ENCODE measurements at places on chromosomes 5 and 9.

DNA sequence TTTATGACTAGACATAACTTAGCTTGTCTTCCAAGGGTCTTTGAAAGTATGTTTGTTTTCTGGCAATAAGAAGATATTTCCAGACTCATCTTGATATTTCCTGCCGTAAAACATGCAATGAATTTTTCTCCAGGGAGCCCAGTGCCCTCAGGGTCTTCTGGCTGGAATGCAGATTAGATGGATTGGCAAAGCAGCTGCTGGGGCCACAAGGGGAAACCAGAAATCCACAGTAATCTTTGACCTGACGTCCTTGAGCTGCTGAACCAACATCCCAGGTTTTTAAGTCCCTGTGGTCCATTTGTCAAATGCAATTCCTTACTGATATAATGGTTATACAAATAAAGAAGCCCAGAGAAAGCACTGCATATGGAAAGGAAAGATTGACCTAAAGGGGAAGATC lies 93.0 kb downstream of the THBS4 start:
- no peak for DNase-seq

DNA sequence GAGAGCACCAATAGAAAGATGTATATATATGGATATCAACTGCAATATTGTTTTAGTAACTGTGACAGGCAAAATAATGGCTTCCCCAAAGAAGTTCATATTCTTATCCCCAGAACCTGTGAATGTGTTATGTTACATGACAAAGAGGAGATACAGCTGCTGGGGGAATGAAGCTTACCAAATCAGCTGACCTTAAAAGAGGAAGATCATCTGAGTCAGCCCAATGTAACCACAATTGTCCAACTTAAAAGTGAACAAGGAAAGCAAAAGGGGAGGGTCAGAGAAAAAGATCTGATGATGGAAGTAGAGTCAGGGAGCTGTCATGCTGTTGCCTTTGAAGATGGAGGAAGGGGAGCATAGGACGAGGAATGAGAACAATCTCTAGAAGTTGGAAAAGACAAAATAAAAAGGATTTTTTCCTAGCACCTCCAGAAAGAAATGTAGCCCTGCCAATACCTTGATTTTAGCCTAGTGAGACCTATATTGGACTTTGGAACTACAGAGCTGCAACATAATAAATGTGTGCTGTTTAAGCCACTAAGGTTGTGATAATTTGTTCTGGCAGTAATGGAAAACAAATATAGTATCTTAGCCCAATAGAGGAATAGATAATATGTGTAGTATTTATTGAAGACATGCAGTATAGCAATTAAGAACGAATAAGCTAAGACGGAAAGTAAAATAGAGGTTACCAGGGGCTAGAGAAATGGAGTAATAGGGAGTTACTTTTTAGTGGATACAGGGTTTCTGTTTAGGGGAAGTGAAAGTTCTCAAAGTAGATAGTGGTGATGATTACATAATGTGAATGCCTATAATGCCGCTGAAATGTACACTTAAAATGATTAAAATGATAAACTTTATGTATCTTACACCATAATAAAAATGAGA lies 115.9 kb downstream of the PIK3R1 start:
- DNase-seq: no peak

DNA sequence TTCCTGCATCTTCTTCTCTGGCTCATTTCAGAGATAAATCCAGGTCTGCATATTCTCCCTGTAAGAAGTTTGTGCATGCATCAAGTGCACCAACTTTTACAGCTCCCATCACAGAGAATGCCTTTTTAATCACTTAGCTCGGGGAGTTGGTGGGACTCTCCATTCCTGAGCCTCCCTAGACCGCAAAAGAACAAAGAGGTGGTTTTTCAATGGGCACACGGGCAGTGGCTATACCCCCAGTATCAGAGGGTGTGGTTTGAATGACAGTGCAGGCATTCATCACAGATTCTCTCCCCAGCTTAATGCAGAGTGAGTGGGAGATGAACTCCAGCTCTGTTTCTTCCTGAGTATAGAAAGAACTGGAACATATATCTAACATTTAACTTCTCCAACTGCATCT lies 264.7 kb upstream of the NR4A3 start:
- DNase-seq: no peak

DNA sequence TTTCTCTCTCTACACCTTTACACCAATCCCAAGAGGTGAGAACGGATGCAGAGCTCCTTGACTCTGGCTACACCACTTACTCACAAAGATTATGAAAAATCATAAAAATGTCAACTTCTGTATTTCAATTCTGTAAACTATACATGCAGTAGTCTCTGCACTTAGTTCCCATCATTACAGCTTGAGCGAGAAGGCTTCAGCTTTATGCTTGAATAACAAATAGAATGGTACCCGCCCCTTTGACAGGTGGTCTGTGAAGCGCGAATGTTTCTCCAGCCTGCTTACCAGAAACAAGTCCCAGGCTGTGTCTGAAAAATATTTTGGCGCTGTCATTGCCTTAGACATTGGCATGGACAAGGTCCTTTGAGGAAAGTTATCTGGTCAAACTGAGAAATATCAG lies 562.4 kb upstream of the CLINT1 start:
- no peak for DNase-seq

- peak; percentile 55 for DNase-seq
Measured at GRCh38 chr5:40402007-40402364, 277.7 kb upstream of the PTGER4 start.

DNA sequence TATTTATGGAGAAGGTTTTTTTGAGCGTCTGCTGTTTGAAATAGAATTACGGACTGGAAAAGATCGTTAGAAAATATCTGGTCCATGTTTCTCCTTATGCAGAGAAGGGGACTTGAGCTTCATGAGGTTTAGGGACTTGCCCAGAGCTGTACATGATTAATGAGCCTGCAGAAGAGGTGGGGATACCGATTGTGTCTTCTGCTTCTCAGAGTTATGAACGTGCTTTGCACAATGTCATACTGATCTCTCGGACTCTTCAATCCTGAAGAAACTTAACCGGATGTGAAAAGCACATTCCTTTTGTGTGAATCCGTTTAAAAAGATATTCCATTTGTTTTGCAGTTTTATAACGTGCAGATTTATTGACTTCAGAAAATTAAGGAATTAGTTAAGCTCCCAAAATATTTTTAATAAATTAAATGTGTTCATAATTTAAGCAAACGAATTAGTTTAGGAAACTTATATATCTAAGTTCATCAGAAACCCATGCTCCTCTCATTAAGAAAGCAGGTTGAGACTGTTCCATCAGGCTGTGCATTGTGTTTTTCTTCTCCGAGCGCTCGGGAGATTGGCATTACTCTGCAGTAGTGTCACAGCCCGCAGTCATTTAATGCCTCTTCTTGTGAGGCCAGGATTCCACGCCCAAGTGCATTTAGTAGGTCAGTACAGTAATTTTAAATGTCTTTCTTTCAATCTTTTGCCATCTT lies 40.8 kb upstream of the MEF2C start:
- no peak for DNase-seq
